ENCODE measurements at places on chromosomes 1 and 21. TPM values are rescaled to one million over a fixed set of nuclear protein-coding genes. Genes with fewer than 3 reads are reported as not detected.

GRCh38 chr1:243837907-243838535, 12.0 kb downstream of the AKT3 start:
- no peaks in the 10 kb centered on the region for H3K4me1 ChIP-seq
- H3K27ac ChIP-seq: no peak overlapping the region
- DNase-seq: peak; percentile 12
- H3K27me3 ChIP-seq: no peaks in the 10 kb centered on the region
- H3K4me3 ChIP-seq: no peak overlapping the region
- H3K36me3 ChIP-seq: no peaks in the 10 kb centered on the region

The TDRKH gene
- 1.9 TPM for polyA plus RNA-seq

DNA sequence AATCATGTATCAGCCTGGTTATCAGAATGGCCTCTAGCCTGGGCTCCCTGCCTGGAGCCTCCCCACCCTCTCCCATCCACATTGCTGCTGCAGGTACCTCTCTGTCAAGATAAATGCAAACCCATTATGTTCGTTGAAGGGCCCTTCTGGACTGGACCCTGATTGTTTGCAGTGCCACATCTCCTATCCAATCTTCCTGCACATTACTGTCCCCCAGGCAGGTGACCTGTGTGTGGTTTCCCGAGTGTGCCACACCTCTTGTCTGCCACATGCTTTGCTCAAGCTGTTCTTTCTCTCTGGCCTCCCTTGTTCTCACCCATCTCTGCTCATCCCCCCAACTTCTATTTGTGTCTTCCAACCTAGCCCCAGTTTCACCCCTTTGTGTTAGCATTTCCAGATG, 32.4 kb downstream of the IER5 start:
- no peaks in the 10 kb centered on the region for H3K36me3 ChIP-seq
- H3K27ac ChIP-seq: no peak overlapping the region
- H3K4me1 ChIP-seq: no peaks in the 10 kb centered on the region
- no peak overlapping the region for H3K4me3 ChIP-seq
- H3K27me3 ChIP-seq: no peaks in the 10 kb centered on the region

GRCh38 chr1:13702425-13703127, 2.6 kb downstream of the PRDM2 start:
- H3K36me3 ChIP-seq: no peaks in the 10 kb centered on the region
- H3K4me3 ChIP-seq: no peak overlapping the region
- H3K27me3 ChIP-seq: no peaks in the 10 kb centered on the region
- peak; percentile 41 for DNase-seq

DNA sequence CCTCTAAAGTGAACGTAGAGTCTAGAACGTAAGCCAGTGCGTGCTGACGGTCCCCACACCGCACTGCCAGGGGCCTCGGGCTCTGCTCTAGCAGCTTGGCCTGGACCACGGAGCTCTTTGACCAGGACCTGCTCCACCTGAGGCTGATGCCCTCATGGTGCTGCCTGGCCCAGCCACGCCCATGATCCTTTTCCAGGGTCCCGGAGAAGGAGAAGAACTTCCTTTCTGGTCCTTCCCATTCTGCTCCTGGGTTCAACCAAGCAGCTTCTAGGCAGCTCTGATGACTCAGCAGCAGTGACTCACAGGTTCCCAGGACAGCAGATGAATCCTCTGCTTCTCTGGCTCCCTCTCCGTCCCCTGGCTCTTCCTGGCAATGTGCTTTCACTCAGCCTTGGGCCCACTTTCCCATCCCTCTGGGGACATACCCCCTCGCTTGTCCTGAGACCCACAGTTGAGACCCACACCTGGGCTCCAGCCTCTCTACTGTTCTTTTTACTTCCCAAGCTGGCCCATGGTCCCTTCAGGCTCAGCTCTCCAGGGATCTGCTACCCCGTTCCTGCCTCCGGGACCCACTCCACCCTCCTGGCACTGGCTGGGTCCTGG, 246.3 kb upstream of the RAB4A start:
- DNase-seq: peak; percentile 56
- H3K27me3 ChIP-seq: no peaks in the 10 kb centered on the region
- H3K4me1 ChIP-seq: peaks cover 9% of the 10 kb centered on the region
- no peak overlapping the region for H3K4me3 ChIP-seq
- no peaks in the 10 kb centered on the region for H3K36me3 ChIP-seq
- H3K27ac ChIP-seq: no peak overlapping the region

The TTC13 gene
- 9.3 TPM for polyA plus RNA-seq

- no peaks in the 10 kb centered on the region for H3K27me3 ChIP-seq
- DNase-seq: peak; percentile 79
- H3K4me1 ChIP-seq: peaks cover 7% of the 10 kb centered on the region
- H3K4me3 ChIP-seq: no peak overlapping the region
- H3K36me3 ChIP-seq: no peaks in the 10 kb centered on the region
Measured at GRCh38 chr1:236489710-236490377, 33.9 kb upstream of the LGALS8 start.

DNA sequence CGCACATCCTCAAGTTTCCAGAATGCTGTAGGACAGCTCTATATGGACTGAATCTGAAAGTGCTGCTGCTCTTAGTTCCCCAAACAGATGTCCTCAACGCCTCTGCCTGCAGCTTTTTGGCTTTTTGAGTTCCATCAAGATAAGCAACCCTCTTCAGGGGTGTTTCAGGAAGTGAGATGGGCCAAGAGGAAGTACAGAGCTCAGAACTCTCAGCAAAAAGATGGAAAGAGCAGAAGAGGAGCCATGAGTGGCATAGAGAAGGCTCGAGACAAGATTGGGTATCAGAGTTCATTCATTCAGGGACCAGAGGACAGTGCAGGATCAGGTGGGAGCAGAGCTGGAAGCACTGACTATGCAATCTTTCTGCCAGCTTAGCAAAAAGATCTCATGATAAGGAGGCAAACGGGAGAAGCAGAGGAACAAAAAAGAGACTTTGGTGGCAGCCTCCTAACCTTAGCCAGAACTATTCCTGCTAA, at the start of the genes ADORA3 and TMIGD3:
ADORA3 (minus strand) TSS at position 49 of the 476 bp plus-strand sequence. CDS start 279 bp downstream, outside the sequence.
TMIGD3 (minus strand) TSS at position 49 of the 476 bp plus-strand sequence. CDS start 279 bp downstream, outside the sequence.
- DNase-seq: no peak
- H3K4me1 ChIP-seq: peaks cover 22% of the 10 kb centered on the region
- no peaks in the 10 kb centered on the region for H3K36me3 ChIP-seq
- no peaks in the 10 kb centered on the region for H3K27me3 ChIP-seq
- peak within 1 kb of the TSS; percentile 63 for H3K27ac ChIP-seq
- H3K4me3 ChIP-seq: peak within 1 kb of the TSS; percentile 5

The HMCN1 gene
- polyA plus RNA-seq: 0.15 TPM

DNA sequence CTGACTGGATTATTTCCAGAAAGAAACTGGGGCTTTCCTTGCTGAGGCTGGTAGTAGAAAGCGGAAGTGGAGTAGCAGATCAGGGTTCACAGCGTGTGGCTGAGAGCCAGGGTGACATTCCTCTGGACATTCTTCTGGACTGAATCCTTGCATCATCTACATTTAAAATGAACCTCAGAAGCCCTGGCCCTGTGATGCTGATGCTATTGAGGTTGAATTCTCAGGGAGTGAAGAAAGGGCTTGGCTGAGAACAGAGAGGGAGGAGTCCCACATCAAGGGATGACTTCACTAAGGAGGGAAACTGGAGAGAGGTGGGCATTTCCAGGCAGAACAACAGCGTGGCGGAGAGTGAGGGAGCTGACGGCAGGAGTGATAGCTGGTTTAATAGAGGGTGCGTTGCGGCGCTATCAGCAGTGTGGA, 102.3 kb upstream of the LMO4 start:
- DNase-seq: peak; percentile 91
- no peaks in the 10 kb centered on the region for H3K36me3 ChIP-seq
- no peaks in the 10 kb centered on the region for H3K27me3 ChIP-seq
- no peak overlapping the region for H3K4me3 ChIP-seq
- H3K4me1 ChIP-seq: peaks cover 9% of the 10 kb centered on the region

DNA sequence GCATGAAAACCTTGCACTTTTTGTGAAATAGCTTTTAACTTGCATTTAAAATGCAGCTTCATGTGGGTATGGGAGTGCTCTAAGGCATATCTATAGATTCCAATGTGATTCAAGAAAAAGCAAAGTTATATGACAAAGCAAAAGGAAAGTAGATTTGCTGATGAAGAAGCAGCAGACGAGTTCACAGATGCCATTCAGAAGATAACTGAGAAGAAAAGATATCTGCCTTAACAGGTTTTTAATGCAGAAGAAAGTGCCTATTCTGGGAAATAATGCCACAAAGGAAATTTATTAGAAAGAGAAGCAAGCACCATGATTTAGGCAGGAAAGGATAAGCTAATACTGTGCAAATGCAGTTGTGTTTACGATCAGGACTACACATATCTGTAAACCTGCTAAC, 68.1 kb downstream of the PHTF1 start:
- no peaks in the 10 kb centered on the region for H3K4me1 ChIP-seq
- H3K27ac ChIP-seq: no peak overlapping the region
- H3K27me3 ChIP-seq: no peaks in the 10 kb centered on the region
- peaks cover 28% of the 10 kb centered on the region for H3K36me3 ChIP-seq
- DNase-seq: no peak
- no peak overlapping the region for H3K4me3 ChIP-seq

DNA sequence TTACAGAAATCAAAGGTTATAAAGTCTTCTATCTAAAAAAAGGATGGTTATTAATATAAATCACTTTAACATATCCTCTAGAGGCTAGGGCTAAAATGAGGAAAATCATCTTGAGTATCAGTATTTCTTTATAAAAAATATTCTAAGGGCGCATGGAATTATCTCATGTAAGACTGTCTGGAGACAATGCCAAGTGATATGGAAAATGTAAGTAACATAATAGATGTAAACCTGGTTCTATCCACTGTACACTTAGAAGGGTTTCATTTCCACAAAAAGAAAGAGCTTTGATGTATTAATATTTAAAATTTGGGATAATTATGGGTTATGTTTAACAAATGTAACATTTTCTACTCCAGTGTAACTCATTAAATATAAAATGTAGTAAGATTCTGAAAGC, 95.9 kb upstream of the DPH5 start:
- no peak overlapping the region for H3K27ac ChIP-seq
- H3K4me3 ChIP-seq: no peak overlapping the region
- no peaks in the 10 kb centered on the region for H3K27me3 ChIP-seq
- H3K36me3 ChIP-seq: no peaks in the 10 kb centered on the region
- DNase-seq: no peak

The EXO1 gene
- polyA plus RNA-seq: not detected

- no peaks in the 10 kb centered on the region for H3K36me3 ChIP-seq
- no peaks in the 10 kb centered on the region for H3K27me3 ChIP-seq
- DNase-seq: no peak
- H3K4me3 ChIP-seq: no peak overlapping the region
- H3K4me1 ChIP-seq: no peaks in the 10 kb centered on the region
Measured at GRCh38 chr1:15065736-15066135, 87.8 kb upstream of the TMEM51 start.

- DNase-seq: no peak
- H3K4me1 ChIP-seq: peaks cover 48% of the 10 kb centered on the region
- no peaks in the 10 kb centered on the region for H3K27me3 ChIP-seq
- H3K36me3 ChIP-seq: no peaks in the 10 kb centered on the region
- no peak overlapping the region for H3K4me3 ChIP-seq
Measured at GRCh38 chr1:35506960-35507912, 50.0 kb downstream of the KIAA0319L start.

The HLX gene
- 1.7 TPM for polyA plus RNA-seq

DNA sequence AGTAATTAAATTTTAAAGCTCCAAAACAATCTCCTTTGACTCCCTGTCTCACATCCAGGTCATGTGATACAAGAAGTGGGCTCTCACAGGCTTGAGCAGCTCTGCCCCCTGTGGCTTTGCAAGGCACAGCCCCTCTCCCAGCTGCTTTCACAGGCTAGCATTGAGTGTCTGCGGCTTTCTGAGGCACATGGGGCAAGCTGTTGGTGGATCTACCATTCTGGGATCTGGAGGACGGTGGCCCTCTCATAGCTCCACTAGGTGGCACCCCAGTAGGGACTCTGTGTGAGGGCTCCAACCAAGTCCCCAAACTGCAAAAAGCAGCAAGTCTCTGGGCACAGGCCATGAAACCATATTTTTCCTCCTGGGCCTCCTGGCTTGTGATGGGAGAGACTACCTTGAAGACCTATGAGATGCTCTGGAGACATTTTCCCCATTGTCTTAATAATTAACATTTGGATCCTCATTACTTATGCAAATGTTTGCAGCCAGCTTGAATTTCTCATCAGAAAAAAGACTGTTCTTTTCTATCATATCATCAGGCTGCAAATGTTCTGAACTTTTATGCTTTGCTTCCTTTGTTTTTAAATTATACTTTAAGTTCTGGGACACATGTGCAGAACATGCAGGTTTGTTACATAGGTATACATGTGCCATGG, 554.1 kb upstream of the OLFM3 start:
- DNase-seq: peak; percentile 3
- H3K4me3 ChIP-seq: no peak overlapping the region
- H3K27me3 ChIP-seq: no peaks in the 10 kb centered on the region
- H3K27ac ChIP-seq: no peak overlapping the region
- H3K4me1 ChIP-seq: no peaks in the 10 kb centered on the region
- no peaks in the 10 kb centered on the region for H3K36me3 ChIP-seq

DNA sequence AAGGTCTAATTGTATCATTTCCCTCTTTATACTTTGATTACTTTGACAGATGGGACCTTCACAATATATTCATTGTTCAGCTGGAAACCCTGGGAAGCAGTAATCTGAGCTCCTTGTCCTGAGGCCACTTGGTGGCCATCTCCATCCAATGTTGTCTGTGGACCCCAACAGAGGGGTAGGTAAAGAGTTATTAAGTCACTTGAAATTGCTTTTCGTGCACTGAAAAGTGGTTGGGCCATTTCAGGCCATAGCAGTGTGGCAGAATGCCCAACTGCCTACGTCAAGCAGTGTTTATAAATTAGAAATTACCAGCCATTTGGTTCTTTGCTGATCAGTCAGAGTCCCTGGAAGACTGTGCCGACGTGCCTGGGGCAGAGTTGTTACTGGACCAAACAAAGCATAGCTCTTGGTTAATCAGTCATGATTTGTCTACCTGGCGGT, 308.3 kb upstream of the USP25 start:
- H3K36me3 ChIP-seq: no peaks in the 10 kb centered on the region
- no peaks in the 10 kb centered on the region for H3K4me1 ChIP-seq
- no peak for DNase-seq
- no peak overlapping the region for H3K4me3 ChIP-seq

- H3K27ac ChIP-seq: no peak overlapping the region
- H3K27me3 ChIP-seq: no peaks in the 10 kb centered on the region
- H3K4me3 ChIP-seq: no peak overlapping the region
- peaks cover 7% of the 10 kb centered on the region for H3K4me1 ChIP-seq
- no peaks in the 10 kb centered on the region for H3K36me3 ChIP-seq
Measured at GRCh38 chr1:58864654-58865053, 80.8 kb upstream of the JUN start.

DNA sequence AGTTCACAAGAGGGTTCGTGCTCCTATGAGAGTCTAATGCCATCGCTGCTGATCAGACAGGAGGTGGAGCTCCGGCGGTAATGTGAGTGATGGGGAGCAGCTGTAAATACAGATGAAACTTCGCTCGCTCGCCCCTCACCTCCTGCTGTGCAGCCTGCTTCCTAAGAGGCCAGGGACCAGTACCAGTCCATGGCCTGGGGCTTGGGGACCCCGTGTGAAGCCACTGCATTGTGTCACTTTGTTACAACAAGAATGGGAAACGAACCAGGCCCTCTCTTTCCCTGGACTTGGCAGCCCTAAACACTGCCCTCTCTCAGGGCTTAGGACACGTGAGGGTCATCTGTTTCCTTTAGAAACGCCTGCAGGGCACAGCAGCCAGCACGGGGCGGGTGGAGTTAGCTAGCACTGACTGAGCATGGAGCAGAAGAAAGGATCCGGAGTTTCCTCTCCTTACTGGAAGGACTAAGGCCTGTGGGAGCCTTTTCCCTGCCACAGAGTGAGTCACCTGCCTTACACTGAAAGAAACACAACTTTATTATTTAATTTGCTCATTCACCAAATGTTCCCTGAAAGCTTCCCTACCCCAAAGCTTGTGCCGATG, 185.2 kb upstream of the TMEM51 start:
- no peaks in the 10 kb centered on the region for H3K27me3 ChIP-seq
- H3K4me1 ChIP-seq: peaks cover 37% of the 10 kb centered on the region
- H3K27ac ChIP-seq: no peak overlapping the region
- H3K4me3 ChIP-seq: no peak overlapping the region
- no peaks in the 10 kb centered on the region for H3K36me3 ChIP-seq

All from stomach (tissue), 19 donors.